ENCODE measurements at places on chromosomes 4 and X.
A peak's percentile ranks its signal among the peaks of the same experiment; 100 is the strongest.

- DNase-seq, result no peak
These were observed 2.3 kb downstream of the RFC1 start for GRCh38 chr4:39363773-39364393.

- DNase-seq, result no peak
These were observed 66.8 kb upstream of the NKX1-1 start for GRCh38 chr4:1472911-1473518.

- no peak for DNase-seq
These were observed 84.8 kb upstream of the PAQR3 start for GRCh38 chr4:79023799-79024770.

DNA sequence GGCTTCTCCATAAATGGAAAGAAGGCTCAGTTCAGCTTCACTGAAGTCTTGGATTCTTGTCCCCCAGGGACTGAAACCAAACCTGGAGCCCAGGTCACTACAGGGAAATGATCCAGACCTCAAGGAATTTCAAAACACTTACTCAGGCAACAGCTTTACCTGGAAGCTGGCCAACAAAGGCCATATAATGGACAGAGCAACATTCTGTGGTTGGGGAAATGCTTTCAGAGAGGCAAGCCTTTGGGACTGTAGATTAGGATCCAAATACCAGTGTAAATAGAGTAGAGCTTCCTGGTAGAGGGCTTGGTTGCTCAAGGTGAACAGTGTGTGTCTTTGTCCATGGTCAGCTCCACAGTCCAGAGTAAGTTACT lies 57.0 kb upstream of the PROM1 start:
- DNase-seq, result no peak

GRCh38 chr4:99088481-99089365 lies at the start of gene ADH5:
ADH5 (minus strand) TSS chr4:99088788; CDS start chr4:99088700, 88 bp downstream.
- DNase-seq, result peak; percentile 86

DNA sequence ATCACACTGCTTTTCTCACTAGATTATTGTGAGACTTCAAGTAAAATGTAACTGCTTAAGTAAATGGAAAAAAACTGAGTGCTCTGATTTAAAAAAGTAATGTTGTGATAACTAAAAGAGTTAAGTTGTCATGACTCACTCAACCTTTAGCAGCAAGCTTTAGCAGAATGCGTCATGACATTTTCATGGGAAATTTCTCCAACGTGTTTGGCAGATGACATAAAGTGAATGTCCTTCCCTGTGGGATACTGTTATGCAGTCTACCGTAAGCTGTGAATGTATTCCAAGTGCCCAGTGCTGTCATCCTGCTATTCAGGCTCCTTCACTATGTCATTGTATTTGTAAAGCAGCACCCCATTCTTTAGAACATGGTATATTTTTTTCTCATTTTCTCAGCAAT lies 136.2 kb downstream of the CPXCR1 start:
- no peak for DNase-seq

DNA sequence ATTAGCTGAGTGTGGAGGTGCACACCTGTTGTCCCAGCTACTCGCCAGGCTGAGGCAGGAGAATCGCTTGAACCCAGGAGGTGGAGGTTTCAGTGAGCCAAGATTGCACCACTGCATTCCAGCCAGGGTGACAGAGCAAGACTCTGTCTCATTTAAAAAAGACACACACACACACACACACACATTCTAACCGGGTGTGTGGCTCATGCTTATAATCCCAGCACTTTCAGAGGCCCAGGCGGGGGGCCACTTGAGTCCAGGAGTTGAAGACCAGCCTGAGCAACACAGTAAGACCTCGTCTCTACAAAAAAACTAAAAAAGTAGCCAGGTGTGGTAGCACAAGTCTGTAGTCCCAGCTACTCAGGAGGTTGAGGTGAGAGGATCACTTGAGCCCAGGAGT lies 152.3 kb downstream of the LRBA start:
- DNase-seq, result no peak

DNA sequence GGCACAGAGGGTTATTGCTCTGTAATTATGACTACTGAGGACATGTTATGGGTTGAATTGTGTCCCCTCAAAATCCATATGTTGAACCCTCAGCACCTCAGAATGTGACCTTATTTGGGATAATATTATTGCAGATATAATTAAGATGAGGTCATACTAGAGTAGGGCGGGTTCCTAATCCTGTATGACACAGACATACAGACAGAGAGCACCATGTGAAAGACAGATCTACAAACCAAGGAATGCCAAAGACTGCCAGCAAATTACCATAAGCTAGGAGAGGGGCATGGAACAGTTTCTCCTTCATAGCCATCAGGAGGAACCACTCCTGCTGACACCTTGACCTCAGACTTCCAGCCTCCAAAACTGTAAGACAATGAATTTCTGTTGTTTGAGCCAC lies 115.2 kb upstream of the OTUD4 start:
- no peak for DNase-seq

DNA sequence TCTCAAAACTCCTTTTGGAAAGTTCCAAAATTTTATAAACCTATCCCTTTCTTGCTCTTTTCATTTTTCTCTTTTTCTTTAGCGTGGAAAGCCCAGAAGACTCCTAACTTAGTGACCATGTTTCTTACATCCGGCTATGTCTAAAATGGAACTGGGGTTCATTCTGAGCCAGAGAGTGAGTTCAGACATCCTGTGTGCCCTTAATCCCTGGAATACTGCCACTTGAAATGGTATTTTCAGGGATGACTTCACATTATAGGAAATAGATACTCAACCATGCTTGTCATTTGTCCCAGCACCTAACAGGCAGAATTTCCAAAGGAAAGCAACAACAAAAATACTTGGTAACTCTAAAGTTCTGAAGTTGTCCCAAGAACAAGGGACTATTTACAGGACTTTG lies 379.6 kb downstream of the ARHGAP24 start:
- no peak for DNase-seq

DNA sequence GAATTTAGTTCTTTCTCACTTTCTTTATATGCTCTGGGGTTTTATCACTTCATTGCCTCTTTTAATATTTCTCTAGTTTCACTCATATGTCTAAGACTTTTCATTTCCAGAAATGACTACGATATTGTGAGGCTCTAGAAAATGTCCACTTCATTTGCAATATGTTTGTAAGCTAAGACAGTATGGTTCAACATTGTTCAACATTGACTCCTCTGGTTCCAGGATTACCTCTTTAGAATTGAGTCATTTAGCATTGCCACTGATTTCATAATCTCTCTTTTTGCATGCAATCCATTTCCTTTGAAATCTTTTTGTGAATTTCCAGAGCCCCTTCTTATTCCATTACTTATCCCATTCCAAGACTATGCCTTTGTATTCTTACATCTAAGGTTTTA lies 32.3 kb downstream of the BBS12 start:
- DNase-seq, result no peak

DNA sequence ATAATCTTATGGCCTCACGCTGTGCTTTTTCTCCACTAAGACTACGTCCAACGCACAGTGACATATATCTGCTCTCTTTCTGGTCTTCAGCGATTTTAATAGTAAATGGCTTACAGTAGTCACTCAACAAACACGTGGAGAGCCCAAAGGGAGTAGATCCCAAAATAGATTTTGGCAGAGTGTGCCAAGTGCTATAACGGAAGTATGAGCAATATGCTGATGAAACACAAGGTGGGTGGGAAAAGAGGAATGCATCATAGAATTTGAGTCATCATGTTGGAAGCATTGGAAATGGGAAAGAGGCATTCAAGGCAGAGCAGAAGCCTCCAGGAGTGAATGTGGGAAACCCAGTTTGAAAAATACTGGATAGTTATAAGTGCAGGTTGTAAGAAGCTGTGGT lies 129.1 kb upstream of the LDB2 start:
- DNase-seq, result no peak

Measured in activated T-cell treated with anti-CD3 and anti-CD28 coated beads for 48 hours (primary cell).